T-helper 22 cell (primary cell): ENCODE measurements at places on chromosomes 7 and 10.

- DNase-seq, result no peak
Measured at GRCh38 chr7:112512451-112513210, 31.8 kb downstream of the LSMEM1 start.

DNA sequence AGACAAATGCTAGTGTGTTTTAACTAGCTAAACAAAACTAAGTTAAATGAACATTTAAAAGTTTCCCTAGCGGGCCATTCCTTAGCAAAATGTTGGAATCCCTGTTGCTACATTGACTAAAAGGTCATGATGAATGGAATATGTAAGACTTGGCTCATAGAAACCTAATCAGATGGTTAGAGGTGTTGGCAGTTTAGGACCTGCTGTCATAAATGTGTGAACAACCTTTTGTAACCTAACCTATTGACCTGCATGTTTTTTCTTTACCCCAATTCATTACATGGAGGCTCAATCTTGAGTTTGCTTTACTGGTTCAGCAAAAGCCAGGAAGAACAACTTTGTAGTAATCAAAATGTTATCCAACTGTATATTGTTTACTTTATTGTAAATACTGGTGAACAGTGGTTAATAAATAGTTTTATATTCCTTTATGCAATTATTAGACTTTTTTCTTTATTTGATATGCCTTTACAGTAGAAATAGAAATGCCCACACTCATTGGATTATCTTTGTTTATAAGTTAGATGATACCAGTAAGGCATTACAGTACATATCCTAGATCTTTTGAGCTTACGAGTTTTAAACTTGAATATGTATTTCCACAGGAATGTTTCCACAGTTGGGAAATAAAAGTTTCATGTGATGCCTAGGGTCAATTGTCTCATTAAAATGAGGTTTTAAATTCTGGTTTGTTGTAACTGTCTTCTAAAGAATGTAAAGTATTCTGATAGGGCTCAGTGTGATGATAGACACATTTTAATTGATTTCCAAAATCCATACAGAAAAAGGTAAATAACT, 11.6 kb downstream of the CBX3 start:
- no peak for DNase-seq

GRCh38 chr7:50509459-50509858, 55.7 kb downstream of the DDC start:
- DNase-seq, result no peak

GRCh38 chr7:91043186-91043585, 221.0 kb upstream of the FZD1 start:
- no peak for DNase-seq

GRCh38 chr10:78937800-78938694, 130.7 kb upstream of the ZMIZ1 start:
- no peak for DNase-seq

DNA sequence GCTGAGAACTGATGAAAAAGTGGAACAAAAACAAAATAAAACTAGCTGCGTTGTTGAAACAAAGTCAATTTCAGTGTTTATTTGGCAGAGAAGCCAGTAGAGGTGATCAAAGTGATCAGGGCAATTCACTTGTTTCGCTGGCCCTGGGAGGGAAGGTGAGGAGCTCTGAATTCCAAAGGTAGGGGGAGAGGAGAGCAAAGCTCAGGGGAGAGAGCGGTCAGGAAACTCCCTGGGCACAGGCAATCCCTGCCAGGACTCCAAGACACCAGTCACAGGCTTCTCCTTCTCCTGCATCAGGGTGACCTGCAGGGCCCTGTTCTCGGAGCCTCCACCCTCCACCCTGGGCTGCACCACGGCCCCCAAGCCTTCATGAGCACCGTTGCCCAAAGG, 6.8 kb upstream of the KIAA1217 start:
- no peak for DNase-seq

DNA sequence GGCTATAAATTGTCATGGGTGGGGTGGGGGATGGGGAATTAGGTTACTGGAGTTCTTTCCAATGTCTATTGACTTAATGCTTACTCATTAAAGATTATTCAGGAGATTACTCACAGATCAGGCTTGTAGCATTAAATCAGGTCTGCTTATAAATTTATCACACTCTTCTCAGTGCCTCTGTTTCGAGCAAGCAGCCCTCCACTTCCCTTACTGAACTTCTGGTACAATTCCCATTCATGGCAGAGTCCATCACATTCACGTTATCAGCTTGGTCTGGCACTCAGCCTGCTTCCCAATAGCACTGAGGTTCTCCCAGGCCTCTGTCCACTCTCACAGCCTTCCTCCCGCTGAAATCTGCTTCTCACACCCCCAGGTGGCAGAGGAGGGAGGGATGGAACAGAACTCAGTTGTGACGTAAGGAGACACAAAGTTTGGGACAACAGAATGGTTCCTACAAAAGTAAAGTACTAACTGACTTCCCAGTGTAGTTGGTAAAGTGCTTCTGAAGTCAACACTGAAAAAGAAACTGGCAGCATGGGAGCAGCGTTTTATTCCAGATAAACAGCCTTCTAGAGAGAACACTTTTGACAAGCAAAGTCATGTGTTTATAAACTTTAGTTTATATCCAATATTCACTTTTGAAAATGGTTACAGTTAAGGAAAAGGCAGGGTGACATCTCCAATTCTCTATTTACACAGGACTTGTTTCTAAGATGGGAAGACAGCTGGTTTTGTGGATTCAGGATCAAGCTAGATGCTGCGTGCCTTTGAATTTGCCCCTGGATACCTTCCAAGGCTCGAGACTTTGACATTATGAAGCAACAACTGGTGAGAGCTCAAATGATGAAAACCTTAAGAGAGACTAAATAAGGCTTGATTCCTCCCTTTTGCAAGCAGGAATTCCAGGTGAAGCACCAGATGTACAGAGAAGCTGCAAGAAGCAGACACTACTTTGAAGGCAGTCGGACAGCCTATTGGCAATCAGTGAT, 81.4 kb downstream of the ATXN7L1 start:
- no peak for DNase-seq

GRCh38 chr7:145902123-145902522, 214.5 kb upstream of the CNTNAP2 start:
- DNase-seq, result no peak

DNA sequence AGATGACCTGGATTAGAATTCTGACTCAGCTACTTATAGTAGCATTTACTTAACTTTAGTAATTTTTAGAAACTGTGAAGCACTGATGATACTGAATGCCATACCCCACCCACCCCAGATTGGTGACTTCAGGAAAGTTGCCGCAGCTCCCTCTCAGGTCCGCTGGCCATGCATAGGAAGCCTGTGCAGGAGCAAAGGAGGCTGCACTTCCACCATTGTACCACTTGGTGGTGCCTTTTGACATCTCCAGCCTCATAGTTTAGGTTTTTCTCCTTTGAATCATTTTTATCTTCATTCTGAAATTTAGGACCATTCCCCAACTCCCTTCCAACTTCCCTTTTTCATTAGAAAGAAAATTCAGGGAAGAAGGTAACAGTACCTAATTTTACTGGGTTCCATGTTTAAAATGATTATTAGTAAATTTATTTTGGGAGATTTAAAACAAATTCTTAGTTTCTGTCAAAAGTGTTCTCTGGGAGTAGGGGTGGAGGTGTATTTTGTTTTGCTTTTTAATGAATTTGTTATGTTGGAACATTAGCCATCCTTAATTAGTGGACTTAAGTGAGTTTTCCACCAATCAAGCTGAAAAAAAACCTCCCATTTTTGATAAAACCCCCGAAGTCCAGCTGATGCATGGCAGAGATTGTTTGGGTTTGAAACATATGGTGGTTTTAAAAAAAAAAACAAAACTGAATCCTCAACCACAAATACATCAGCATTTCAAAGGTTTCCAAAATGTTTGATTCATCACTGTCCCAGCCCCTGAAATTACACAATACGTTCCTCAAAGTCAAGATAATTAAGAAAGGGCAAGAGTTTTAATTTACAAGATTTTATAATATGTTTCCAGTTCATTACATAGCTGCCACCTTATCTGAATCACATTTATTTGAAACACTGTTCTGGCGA, 109.6 kb downstream of the WNT2 start:
- no peak for DNase-seq

- DNase-seq, result no peak
Measured at GRCh38 chr7:85095806-85096205, 91.0 kb downstream of the SEMA3D start.

- DNase-seq, result no peak
Measured at GRCh38 chr7:111082351-111082750, 8.6 kb upstream of the LRRN3 start.

GRCh38 chr7:40315277-40315676, 180.5 kb downstream of the SUGCT start:
- no peak for DNase-seq

DNA sequence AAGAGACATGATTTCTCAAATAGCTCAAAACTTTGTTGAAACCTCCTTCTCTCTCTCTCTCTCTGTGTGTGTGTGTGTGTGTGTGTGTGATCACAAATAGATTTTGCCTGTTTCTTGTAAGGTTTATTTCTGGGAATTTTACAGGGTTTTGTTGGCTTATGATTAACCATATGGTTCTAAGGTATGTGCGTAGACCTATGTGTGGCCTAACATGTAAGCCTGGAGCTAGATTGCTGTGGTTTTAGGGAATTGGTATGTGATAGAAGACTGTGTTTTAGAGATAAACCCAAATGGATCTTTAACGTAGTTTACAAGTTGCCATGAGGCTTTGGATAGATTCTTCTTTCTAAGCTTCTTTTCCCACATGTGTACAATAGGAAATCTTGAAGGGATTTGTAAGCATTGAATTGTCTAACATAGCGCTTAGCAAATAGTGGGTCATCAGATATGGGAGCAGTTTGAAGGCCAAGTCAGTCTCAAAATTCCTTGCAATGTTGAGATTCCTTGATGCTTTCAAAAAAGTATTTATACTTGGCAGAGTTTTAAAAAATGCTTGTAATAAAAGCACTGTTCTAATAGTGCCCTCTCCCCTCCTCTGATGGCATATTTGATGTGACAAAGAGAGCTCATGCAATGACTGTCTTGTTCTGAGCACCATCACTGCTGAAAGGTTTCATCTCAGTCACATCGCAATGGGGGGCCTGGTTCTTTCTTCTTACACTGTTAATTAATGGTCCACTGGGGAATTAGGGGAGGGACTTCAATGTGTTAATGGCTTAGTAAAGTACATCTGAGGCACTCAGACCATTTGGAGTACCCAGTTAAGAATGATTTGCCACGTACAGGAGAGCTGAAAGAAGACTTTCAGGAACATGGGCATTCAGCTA, 118.2 kb downstream of the SNX10 start:
- no peak for DNase-seq

GRCh38 chr7:95126053-95126709, 198.2 kb downstream of the PON1 start:
- no peak for DNase-seq

GRCh38 chr7:131527456-131527855, 29.0 kb downstream of the PODXL start:
- no peak for DNase-seq

DNA sequence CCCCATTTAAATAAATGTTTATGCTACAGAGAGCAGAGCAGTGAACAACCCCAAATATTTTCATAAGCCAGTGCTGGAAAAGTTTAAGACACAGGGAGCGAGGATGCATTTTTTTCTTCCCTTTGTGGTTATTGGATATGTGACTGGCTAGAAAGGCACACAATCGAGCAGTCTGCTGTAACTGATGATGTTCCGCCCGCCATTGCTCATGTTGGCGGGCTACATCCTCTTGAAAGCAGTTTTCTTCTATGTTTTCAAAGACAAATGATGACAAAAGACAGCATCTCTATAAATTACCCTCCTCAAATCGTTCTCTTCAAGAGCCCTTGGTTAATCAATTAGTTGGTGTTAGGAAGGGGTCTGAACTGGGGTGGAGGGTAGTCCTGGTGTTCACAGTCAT, 269.8 kb downstream of the SKAP2 start:
- DNase-seq, result no peak

DNA sequence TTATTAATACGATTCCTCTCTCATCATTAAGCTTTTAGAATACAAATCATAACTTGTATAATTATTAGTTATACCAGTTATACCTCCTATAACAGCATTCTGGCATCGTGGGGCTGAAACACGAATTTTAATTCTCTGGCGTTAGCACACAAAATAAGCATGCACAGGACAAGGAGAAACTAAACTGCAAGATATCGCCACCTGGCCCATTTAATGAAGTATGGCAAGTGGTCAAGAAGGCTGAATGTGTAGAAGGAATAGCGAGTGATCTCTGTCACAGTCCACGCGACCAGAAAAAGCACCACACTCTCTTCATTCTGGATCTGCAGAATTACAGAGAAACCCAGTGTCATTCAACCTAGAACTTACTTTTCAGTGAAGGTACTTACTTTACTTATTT, 18.1 kb downstream of the HACD1 start:
- DNase-seq, result no peak

DNA sequence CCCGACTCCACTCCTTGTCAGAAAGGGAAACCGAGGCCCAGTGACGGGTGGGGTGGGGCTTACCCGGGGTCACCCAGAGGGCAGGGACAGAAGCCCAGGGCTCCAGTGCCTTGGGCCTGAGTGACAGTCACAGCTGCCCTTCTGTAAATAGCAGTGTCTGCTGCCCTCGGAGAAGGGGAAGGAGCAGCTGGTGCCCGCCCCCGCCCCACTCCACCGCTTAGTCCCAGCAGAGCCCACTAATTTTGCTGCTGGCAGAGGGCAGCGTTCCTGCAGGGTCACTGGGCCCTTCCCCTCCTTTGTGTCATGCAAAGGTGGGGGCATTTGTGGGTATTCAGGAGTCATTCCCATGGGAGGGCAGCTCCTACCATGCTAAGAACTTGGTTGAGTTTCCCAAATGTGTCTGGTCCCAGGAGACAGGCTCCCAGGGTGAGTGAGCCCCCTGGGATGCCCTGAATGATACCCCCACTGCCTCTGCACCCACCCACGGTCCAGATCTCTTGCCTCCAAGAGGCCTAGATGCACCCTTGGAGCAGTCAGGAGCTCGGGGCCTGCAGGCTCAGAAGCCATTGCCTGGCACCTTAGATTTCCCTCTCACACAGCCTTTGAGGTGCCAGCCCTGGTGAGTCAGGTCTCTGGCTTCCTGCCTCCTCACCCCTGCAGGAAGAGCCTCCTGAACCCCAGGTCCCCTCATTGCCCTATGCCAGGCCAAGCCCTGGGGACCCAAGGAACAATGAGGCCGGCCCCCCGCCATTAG, 17.2 kb downstream of the SH2B2 start:
- DNase-seq, result no peak

- DNase-seq, result no peak
Measured at GRCh38 chr10:22042557-22043326, 39.2 kb upstream of the DNAJC1 start.

- no peak for DNase-seq
Measured at GRCh38 chr10:62728479-62728878, 76.0 kb upstream of the ADO start.
